ENCODE measurements at places on chromosomes 2 and 18. TPM values are rescaled to one million over a fixed set of nuclear protein-coding genes. Genes with fewer than 3 reads are reported as not detected.

DNA sequence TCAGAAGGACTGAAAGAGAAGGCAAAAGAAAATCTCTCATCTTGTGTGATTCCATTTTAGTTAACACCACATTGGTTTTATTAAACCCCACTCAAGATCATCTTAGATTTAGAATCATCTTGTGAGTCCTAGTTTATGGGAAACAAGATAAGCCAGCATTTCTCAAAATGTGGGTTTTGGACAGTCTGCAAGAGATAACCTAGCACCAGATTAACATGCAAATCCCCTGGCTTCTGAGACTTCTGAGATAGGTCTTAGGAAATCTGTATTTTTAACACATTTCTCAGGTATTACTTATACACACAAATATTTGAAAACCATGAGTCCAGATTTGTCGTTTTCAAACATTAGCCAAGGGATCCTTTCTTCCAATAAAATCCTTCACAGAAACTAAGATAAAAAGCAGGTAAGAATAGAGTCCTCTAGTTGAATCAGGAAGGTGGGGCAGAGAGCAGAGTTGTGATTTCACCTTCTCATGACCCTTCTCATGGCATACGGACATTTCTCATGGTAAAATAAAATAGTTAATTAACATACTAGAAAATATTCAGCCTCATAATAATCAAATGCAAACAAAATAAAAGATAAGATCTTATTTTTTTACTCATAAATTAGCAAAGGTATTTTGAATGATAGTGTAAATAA, 287.2 kb upstream of the FN1 start:
- DNase-seq = no peak

- peak; percentile 20 for DNase-seq
Measured at GRCh38 chr2:233354971-233355574, 779 bp downstream of the DGKD start.

DNA sequence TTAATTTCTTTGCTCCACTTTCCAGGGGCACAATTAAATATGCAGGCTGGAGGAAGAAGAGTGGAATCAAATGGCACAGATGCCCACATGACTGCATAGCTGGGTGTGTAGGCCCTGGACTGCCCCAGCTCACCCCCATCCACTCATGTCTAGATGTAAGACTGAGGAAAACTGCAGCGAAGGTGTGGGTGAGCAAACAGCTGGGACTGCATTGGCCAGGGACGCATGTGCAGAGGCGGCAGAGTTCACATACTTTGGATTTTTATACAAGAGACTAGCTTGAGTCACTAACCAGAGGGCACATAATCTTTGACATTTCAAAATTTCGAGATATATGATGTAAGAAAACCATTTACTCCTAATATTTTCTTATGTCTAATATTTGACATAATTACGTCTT, 60.1 kb downstream of the SPIRE1 start:
- DNase-seq = no peak

GRCh38 chr2:48946449-48947048, 191.0 kb upstream of the LHCGR start:
- peak; percentile 23 for DNase-seq

GRCh38 chr18:13440277-13441248, 222.0 kb downstream of the LDLRAD4 start:
- no peak for DNase-seq

GRCh38 chr2:3785220-3785889, 82.0 kb downstream of the DCDC2C start:
- no peak for DNase-seq

- DNase-seq = no peak
Measured at GRCh38 chr2:144032566-144032965, 487.4 kb downstream of the ZEB2 start.

DNA sequence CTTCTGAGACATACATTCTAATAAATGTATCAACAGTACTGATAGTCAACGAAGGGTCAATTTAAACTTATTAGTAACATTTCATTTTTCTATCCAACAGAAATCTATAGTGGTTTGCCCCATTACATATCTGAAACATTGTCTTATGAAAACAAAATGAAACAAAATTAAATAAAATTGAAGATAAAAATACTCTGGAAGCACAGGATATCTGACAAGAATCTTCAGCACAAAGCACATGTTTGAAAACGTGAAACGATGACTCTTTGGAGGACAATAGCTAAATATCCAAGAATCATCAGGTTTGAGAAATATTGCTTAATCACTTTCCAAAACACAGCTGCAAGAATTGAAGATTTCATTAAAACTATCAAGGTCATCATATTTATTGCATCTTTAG, 70.9 kb upstream of the FAM124B start:
- DNase-seq = no peak

DNA sequence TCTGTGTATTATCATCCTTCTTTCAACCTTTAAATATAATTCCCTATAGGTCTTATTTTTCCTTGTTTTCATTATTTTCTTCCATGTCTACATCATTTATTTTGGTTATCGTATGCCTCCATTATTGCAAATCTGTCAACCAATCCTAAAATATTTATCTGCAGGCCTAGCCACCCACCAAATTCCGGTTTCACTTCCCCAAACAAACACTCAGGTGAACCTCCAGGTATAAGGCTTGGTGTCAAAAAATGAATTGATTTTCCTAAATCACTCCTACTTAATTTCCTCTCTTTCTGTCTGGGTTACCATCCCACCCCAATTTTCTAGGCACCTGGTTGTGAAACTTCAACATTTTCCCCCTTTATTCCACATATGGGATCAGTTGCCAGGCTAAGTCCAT, 111.9 kb upstream of the LINC00305 start:
- DNase-seq = no peak

- no peak for DNase-seq
Measured at GRCh38 chr2:1990724-1991123, 246.4 kb upstream of the PXDN start.

DNA sequence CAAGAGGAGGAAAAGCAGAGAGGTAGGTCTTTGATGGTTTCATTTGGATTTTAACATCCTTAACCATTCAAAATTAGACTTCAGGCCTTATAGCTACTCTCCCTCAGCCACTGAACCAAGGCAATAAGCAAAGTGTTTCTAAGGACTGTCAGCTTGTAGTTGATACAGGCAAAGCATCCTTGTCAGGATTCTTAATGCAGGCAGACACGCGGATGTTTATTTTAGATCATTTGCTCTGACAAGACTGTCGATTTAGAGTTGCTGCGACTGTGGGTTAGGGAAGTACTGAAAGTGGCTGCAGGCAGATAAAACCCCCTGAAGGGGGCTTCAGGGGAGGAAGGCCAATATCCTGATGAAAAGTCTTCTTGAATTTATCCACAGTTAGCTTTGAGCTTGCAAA, 46.6 kb downstream of the CDH20 start:
- no peak for DNase-seq

- DNase-seq = no peak
Measured at GRCh38 chr2:101842471-101842870, 145.0 kb downstream of the MAP4K4 start.

GRCh38 chr2:208984376-208985090, 439.3 kb upstream of the MAP2 start:
- no peak for DNase-seq

DNA sequence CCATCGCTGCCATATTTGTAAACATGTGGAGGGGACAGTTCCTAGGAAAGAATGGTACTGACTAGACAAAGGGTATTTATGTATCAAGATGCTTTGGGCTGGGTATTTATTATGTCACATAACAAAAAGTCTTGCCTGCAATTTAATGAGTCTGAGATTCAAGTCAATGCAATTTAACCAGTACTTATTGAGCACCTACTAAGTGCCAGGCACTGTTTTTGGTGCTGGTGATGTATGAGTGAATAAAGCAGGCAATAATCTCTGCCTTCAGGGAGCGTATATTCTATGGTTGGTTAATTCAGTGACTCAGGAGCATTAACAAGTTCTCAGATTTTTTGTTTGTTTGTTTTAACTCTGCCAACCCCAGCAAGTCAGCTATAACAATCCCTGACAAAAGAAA, 24.6 kb upstream of the ACVR1 start:
- no peak for DNase-seq

DNA sequence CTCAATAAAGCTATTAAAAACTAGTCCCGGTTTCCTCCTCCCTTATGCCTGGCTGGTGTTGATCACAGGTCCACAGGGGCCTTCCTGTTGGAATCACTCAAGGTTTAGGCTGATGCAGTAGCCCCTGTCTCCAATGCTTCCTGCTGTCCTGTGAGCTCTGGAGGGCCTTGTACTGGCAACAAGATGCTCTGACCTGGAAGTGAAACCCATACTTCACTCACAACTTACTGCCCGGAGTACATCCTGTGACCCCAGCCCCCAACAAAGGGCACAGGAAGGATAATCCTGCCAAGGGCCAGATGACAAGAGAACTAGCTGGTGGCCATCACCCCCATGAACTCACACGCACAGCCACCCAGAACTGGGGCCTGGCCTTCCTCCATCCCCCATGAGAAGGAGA, 50.3 kb downstream of the ZBTB7C start:
- DNase-seq = no peak

DNA sequence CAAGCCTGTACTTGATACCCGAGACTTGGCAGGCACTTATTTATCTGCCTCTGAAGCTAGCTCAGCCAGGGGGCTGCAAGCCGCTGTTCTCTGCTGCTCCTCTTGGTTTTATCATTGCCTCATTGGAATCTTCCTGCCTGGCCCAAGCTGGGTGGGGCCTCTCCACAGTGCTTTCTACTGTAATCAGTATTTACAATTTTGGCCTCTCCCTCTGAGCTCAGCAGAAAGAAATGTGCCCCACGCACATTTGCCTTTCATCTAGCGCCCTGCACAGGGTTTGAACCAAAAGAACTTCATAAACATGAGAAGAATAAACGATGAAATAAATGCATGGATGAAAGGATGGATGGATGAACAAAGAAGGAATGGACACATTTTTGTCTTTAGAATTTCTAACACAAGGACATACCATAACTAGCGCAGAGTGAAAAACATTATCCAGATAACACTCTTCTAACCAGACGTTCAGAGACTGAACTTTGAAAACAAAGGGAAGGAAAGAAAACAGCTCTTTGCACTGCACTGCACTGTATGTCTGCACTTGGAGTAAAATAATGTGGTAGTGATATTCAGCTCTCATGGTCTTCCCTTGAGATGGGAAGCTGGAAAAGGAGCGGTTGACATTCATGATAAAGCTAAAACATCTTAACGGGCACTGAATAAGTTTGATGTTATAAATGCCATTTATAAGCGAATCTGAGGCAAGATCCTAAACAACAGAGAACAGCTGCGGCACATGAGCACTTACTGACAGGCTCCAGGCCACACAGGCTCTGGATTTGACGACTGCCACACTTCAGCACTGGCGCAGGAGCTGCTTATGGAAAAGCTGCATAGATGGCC, 86.8 kb upstream of the SP3 start:
- no peak for DNase-seq

DNA sequence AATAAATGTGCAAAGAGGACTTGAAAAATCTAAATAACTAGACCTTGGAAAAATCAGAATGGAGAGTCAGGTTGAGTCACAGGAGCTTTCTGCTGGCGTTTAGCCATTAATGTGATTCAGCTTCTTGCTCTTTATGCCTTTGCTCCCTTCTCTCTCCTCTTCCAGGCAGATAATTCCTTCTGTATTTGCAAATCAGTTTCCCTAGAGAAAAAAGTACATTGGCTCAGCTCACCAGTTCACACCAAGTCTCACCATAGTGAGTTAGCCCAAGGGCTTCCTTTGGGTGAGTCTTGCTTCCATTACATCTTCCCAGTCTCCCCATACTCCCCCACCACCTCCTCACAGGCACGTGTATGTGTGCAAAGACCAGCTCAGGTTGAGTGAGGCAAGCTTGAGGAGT, 73.6 kb downstream of the CYBRD1 start:
- DNase-seq = no peak

DNA sequence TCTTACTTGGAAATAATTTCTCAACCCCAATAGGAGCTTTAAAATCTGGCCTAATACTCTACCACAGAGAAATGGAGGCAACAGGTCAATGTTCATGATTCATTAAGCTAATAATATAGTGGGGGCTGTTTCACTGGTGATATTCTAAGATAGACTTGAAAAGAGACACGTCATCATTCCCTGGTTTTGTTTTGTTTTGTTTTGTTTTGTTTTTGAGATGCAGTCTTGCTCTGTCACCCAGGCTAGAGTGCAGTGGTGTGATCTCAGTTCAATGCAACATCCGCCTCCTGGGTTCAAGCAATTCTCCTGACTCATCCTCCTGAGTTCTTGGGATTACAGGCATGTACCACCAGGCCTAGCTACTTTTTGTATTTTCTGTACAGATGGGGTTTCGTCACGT, 37.5 kb upstream of the SOS1 start:
- no peak for DNase-seq

DNA sequence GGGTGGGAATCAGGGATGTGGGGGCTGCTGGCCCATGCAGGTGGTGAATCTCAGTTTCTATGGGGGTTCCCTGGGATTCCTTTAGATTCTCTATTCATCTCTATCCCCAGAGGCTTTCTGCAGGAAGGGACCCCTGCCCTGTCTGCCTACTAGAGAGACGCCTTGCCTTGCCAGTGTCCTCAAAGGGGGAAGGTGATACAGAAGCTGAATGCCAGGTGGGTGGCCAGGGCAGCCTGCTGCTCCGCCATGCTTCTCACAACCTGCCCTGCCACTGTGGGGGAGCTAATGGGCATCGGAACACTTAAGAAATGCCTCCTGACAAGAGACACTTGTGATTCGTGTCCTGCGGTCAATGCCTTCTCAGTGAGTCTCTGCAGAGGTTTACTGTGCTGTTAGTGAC, 368.4 kb downstream of the EN1 start:
- no peak for DNase-seq

DNA sequence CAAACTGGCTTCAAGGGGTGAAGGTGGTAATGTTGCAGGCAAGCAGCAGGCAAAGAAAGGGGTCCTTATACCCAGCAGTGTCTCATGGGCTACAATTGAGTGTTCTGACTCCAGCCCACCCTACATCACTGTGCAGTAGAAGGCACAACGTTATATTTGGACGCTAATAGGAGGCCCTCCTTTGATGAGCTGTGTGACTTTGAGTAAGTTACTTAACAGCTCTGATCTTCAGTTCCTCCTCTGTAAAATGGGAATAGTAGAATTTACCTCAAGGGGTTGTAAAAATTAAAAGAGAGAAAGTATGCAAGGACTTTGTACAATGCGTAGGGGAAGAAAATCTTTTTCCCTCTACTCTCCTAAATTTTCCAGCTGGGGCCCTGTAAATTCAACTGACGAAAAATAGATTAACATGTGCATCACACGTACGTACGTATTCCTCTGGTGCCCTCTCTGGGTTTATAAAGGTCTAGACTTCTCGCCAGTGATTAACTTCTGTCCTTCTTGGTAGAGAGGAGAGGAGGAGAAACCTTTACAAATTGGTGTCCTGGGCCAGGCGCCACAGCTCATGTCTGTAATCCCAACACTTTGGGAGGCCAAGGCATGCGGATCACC, 57.6 kb upstream of the REL start:
- no peak for DNase-seq

- DNase-seq = no peak
Measured at GRCh38 chr2:161076936-161077335, 83.3 kb upstream of the TANK start.

GRCh38 chr2:234468503-234468902, 28.4 kb downstream of the ARL4C start:
- DNase-seq = no peak

C2orf66 gene
- not detected for total RNA-seq

RAB10 gene
- total RNA-seq = 93.0 TPM

GCKR gene
- total RNA-seq = not detected

SCN9A gene
- not detected for total RNA-seq

ST6GAL2 gene
- not detected for total RNA-seq

DCC gene
- total RNA-seq = not detected

LIMS3 gene
- 1.5 TPM for total RNA-seq

CYRIA gene
- 1.2 TPM for total RNA-seq

LRRC30 gene
- not detected for total RNA-seq

ICA1L gene
- total RNA-seq = 5.1 TPM

SP140 gene
- total RNA-seq = 98.8 TPM

SPP2 gene
- total RNA-seq = not detected

CNGA3 gene
- total RNA-seq = not detected

LRP1B gene
- not detected for total RNA-seq

CYP27A1 gene
- not detected for total RNA-seq

All from activated naive CD4-positive, alpha-beta T cell treated with anti-CD3 and anti-CD28 coated beads for 36 hours (primary cell).